ENCODE measurements at places on chromosomes 5 and 9. TPM values are rescaled to one million over a fixed set of nuclear protein-coding genes. Genes with fewer than 3 reads are reported as not detected.
A peak's percentile ranks its signal among the peaks of the same experiment; 100 is the strongest.

The LCN9 gene
- total RNA-seq, result not detected

GRCh38 chr5:97049175-97049574 lies 93.2 kb downstream of the LIX1 start:
- no peaks in the 10 kb centered on the region for H3K27me3 ChIP-seq
- no peaks in the 10 kb centered on the region for H3K4me1 ChIP-seq
- H3K36me3 ChIP-seq, result no peaks in the 10 kb centered on the region
- DNase-seq, result no peak
- H3K4me3 ChIP-seq, result no peak overlapping the region
- H3K27ac ChIP-seq, result no peak overlapping the region

DNA sequence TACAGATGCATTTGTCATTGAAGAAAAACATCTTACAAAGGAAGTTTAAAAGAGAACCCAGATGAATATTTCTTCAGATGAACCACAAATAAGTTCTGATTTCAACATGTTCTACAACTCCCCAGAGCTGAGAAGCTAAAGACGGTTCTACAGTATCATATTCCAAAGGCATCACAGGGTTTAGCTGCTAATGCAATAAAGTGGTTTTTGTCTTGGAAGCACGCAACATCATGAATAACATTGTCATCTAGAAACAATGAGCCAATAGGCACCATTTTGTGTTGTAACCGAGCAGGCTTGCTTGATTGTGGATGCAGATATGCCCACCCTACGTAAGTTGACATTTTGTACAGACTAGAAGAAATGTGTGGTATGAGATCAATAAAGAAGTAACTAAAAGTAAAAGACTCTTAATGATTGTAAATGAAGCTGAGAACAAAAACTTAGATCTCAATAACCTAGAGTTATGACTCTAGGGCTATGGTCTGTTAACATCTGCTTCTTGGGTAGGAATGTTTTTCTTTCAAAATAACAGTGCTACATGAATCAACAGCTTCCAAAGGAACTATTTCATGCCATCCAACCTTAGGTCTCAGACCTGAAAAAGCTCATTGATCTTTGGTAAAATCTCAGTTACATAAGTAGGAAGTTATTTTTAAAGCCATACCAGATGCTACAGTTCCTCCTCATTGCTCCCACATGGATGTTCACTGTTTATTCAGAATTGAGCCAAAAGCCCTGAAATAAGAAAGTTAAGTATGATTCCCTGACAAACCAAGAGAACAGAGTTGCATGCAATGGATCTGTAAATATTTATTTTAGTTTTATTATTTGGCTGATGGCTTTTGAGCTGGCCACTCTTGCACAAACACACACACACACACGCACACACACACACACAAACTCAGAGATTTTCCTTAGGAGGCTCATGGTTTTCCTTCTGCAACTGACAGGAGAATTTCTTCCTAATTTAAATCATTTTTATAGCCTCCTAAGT lies 118.7 kb upstream of the SLCO6A1 start:
- DNase-seq, result no peak
- no peaks in the 10 kb centered on the region for H3K27me3 ChIP-seq
- no peaks in the 10 kb centered on the region for H3K4me1 ChIP-seq
- no peaks in the 10 kb centered on the region for H3K36me3 ChIP-seq

DNA sequence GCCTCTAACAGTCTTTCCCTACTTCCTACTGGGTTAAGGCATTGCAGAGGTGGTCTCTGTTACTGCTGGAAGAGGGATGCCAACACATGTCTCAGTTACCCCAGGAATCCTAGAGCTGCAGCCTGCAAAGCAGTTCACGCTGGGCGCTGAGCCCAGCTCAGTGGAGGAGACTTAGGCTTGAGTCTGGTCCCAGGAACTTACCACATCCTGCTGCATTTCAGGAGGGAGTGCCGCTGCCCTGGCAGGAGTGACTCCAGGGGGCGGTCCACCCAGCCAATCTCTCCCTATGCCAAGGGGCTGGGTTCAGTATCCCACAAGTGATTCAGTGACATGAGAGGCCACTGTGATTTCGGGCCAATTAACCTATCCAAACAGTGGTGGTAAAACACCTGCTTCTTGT lies 7.6 kb downstream of the TTC16 start:
- peaks cover 5% of the 10 kb centered on the region for H3K4me1 ChIP-seq
- H3K36me3 ChIP-seq, result no peaks in the 10 kb centered on the region
- H3K27me3 ChIP-seq, result no peaks in the 10 kb centered on the region
- DNase-seq, result no peak
- H3K4me3 ChIP-seq, result no peak overlapping the region

The PCDHA9 gene
- total RNA-seq, result 0.42 TPM

The SHROOM1 gene
- total RNA-seq, result 21.2 TPM

GRCh38 chr9:89478821-89479668 lies 18.9 kb downstream of the SEMA4D start:
- H3K4me1 ChIP-seq, result peaks cover 19% of the 10 kb centered on the region
- no peaks in the 10 kb centered on the region for H3K27me3 ChIP-seq
- H3K4me3 ChIP-seq, result no peak overlapping the region
- H3K36me3 ChIP-seq, result peaks cover 6% of the 10 kb centered on the region
- no peak for DNase-seq

DNA sequence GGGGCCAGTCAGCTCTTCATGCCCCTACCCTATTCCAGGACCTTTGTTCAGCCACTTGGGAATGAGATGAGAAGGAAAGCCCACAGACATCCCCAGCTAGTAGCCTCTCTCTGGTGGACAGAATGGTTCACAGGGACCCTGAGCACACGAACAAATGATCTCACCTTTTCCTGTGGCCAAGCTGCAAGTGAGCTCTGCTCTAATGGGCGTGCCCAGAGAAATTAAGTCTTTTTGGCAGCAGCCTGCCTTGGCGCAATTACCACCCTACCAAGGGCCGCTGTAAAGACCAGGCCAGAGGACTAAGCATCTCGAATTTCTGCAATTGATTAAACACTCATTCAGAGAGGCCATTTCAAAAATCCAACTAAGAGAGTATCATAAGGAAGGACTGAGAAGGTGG lies 56.0 kb downstream of the WHRN start:
- H3K4me3 ChIP-seq, result no peak overlapping the region
- no peaks in the 10 kb centered on the region for H3K36me3 ChIP-seq

DNA sequence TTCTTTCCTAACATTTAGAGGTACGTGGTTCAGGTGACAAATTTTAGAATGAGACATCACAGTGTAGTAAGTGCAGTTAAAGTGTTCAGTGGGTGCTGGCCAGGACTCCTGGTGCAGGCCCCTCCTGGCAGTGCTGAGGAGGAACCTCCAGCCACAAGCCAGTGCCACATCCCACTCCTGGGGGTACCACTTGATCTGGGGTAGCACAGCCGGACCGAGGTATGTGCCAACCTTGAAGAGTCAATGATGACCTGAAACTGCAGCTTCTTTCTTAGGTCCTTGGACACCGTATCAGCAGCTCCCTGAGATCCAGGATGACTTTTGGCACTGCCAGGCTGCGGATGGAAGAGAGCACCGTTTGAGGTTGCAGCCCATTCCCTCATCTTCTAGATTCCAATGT lies 310.4 kb upstream of the IRX4 start:
- no peak for DNase-seq
- H3K27ac ChIP-seq, result no peak overlapping the region
- no peaks in the 10 kb centered on the region for H3K36me3 ChIP-seq
- no peaks in the 10 kb centered on the region for H3K4me1 ChIP-seq
- H3K4me3 ChIP-seq, result no peak overlapping the region

The TSSK1B gene
- total RNA-seq, result not detected

DNA sequence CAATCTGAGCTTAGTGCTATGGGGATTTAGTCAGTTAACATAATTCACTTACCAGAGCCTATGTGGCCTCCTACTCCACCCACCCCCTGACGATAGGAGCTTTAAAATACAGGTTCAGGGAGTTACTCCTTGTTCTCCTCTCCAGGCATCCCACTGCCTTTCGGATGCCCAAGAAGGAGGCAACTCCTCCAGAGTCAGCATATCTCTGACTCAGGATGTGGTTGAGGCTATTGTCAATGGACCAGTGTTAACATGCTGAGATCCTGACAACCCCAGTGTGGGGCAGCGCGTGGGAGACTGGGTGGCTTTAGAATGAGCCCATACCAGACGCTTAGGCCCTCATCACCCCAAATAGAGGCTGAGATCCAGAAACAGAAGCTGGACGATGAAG lies 27.4 kb downstream of the BICD2 start:
- H3K4me1 ChIP-seq, result peaks cover 71% of the 10 kb centered on the region
- no peak overlapping the region for H3K27ac ChIP-seq
- no peaks in the 10 kb centered on the region for H3K36me3 ChIP-seq

DNA sequence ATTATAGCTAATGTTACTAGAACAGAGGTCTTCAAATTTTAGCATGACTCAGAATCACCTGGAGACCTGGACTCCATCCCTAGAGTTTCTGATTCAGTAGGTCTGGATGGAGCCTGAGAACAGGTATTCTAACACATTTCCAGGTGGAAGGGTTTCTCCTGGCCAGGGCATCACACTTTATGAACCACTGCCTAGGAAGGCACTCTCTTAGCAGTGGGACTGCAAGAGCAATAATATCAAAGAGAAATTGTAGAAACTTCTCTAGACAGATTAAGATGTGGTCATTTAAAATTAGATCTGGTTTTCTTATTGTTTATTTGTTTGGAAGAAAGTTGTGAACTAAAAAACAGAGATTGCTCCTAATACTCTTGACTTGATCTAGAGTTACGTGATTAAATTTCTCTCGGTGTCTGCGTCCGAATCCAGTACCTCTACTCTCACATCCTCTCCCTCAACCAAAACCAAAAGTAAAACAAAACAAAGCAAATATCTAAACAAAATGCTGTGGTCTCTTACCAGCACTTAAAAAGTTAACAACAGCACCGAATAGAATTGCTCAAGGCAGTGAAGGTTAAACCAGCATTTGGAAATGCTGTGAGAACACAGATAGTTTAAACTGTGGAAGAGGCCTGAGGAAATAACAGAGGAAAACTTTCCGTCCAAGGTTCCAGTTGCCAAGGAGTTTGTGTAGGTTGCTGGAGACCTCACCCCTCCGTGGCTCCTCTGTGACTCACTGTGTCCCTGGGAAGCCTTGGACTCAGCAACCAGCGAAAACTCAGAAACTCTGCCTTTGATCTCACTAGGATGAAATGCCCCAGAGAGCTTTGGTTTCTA lies 193.4 kb downstream of the ARRDC3 start:
- peak overlapping the region; percentile 70 for H3K27ac ChIP-seq
- H3K4me1 ChIP-seq, result peaks cover 22% of the 10 kb centered on the region

DNA sequence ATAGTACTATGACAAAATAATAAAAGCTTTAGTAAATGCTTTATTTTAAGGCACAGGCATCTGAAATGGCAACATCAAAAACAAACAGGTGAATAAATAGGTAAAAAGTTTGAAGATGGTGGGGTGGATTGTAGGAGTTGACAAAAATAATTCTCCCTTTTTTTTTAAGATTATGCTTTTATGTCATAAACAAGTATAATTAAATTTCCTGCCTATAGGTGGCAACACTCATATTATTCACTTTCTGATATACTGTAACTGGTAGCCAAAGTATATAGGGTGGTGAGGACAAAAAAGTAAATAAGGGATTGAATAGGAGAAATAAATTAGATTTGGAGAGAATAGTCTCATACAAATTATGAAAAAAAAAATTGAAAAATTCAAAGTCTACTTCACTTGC lies 120.0 kb upstream of the ACOT12 start:
- no peaks in the 10 kb centered on the region for H3K36me3 ChIP-seq
- no peaks in the 10 kb centered on the region for H3K27me3 ChIP-seq
- DNase-seq, result no peak
- no peak overlapping the region for H3K4me3 ChIP-seq
- no peaks in the 10 kb centered on the region for H3K4me1 ChIP-seq

DNA sequence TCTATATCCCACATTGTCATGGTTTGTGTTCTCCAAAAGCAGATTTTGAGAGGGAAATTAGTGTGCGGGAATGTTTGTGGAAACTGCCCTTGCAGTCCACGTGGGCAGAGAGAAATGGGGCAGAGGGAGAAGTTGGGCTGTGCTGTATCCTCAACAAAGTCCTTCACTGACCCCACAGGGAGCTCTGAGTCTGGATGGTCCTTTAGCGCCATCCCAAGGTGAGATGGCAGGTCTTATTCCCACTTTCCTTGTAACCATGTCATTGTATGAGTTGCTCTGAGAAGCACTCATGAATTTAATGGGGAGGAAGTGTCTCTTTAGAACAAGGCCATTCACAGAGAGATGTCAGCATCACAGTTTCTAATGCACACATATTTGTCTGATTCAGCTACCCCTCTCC lies 127.1 kb downstream of the ANKRD18B start:
- H3K27me3 ChIP-seq, result no peaks in the 10 kb centered on the region
- H3K4me1 ChIP-seq, result no peaks in the 10 kb centered on the region
- H3K27ac ChIP-seq, result no peak overlapping the region

- H3K4me3 ChIP-seq, result no peak overlapping the region
- no peak overlapping the region for H3K27ac ChIP-seq
- H3K27me3 ChIP-seq, result no peaks in the 10 kb centered on the region
- no peaks in the 10 kb centered on the region for H3K36me3 ChIP-seq
These were observed 46.9 kb downstream of the HACD4 start for GRCh38 chr9:20984506-20984905.

DNA sequence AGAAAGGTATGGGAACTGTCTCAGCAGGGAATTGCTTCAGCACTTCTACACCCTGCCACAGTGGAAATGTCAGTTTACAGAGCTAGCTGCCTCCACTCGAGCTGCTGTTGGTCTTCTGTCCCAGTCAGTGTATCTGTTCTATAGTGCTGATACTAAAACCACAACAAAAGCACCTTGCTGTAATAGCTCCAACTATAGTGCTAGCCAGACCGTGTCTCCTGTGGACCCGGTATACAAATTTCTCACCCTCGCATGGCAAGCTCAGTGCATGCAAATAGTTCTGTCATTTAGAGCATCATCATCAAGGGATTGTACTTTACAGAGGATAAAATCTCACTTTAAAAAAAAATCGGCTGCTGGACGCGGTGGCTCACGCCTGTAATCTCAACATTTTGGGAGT lies 51.5 kb upstream of the IQGAP2 start:
- no peak for DNase-seq
- H3K27ac ChIP-seq, result no peak overlapping the region
- no peaks in the 10 kb centered on the region for H3K4me1 ChIP-seq

The TIMD4 gene
- total RNA-seq, result 0.83 TPM

- DNase-seq, result no peak
- peaks cover 43% of the 10 kb centered on the region for H3K4me1 ChIP-seq
- no peaks in the 10 kb centered on the region for H3K27me3 ChIP-seq
- no peak overlapping the region for H3K4me3 ChIP-seq
- peak overlapping the region; percentile 73 for H3K27ac ChIP-seq
These were observed 9.6 kb downstream of the STK10 start for GRCh38 chr5:172178301-172178987.

- DNase-seq, result no peak
- H3K4me1 ChIP-seq, result peaks cover 72% of the 10 kb centered on the region
- no peaks in the 10 kb centered on the region for H3K27me3 ChIP-seq
- peak overlapping the region; percentile 83 for H3K4me3 ChIP-seq
- no peaks in the 10 kb centered on the region for H3K36me3 ChIP-seq
- peak overlapping the region; percentile 92 for H3K27ac ChIP-seq
These were observed 1.3 kb downstream of the MAT2B start for GRCh38 chr5:163506726-163507125.
